ENCODE measurements at places on chromosomes 1 and 21.

DNA sequence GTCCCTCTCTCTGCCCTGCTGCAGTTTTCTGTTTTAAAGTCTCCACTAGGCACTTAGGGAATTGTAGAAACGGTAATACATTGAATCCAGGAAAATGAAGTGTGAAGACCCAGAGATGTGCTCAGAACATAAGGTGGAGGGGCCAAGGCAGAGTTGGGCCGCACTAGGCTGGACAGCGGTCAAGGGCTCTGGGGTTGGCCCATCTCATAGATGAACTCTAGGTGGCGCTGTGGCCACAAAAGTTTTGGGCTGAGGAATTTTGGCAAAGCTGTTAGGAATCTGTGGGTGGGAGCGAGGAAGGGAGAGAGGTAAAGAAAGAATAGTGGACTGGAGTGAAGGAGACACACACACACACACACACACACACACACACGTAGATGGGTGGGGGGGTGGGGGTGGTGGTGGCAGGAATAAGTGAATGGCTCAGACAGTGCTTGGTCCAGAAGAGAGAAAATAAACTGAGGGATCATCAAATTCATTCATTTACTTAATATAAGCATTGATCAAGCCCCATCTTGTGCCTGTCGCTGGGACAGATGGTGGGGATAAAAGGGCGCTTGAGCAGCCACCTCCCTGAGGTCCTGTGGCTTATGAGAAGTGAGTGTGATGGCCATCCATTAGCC, 258.5 kb downstream of the TRABD2B start:
- no peak for DNase-seq

GRCh38 chr1:21051177-21051825, 125.4 kb downstream of the EIF4G3 start:
- no peak for DNase-seq

- no peak for DNase-seq
Measured at GRCh38 chr1:234373959-234374254, 651 bp downstream of the COA6 start.

DNA sequence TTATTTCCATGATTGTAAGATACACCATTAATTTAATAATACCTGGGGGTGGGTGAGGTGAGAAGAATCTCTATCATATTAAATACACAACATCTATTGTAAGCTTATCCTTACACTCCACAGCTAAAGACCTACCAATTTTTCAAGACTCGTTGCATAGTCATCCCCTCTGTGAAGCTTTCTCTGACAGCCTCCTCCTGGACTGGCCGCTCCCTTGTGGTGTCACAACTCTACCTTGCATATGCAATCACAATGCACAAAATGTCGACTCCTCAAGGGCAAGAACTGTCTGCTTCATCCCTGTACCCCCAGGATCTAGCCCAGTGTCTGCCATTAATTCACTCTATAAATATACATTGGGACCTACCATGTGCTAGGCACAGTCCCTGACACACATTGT, 2.4 kb upstream of the PTGFRN start:
- DNase-seq: no peak

DNA sequence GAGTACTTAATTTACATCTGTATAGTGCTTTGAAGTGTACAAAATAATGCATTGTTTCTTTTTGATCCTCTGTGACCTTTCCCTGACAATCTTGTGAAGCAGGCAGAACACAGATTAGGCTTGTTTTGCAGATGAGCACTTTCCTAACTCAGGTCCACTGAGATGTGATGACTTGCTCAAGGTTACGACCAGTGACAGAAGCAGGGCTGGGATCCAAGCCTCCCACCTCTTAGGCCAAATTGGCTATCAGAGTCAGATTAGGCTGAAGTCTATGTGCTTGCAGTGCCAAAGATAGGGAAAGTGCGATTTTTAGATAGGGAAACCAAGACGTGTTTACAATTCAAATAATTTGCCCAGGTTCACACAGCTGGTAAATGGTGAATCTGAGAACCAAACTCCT, 147.3 kb downstream of the OMA1 start:
- no peak for DNase-seq

DNA sequence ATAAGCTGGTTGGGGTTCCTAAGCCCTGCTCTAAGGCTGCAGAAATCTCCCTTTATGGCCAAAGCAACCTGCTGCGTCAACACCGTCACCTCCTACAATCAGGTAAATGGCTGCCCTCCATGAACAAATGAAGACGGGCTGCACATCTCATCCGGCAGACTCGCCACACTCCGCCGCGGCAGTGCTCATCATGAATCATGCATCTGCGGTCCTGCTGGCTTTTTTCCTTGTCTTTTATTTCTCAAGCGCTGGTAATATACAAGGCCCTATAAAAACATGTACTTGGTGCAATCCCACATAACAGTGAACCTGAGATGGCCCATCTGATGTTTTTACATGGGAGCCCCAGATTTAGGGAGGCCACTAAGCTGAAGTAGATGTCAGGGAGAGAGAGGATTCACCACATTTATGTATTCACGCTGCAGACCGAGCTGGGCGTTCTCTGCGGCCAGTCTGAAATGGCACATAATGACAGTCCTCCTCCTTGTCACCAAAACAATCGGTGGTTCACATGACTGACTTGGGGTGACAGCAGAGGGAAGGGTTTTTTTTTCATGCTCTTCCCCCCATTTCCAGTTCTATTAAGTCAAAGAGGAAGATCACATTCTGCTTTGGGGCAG, 91.6 kb downstream of the KAZN start:
- no peak for DNase-seq

- DNase-seq: no peak
Measured at GRCh38 chr1:3097231-3097630, 28.2 kb downstream of the PRDM16 start.

- DNase-seq: no peak
Measured at GRCh38 chr1:248792342-248792741, 33.4 kb downstream of the SH3BP5L start.

DNA sequence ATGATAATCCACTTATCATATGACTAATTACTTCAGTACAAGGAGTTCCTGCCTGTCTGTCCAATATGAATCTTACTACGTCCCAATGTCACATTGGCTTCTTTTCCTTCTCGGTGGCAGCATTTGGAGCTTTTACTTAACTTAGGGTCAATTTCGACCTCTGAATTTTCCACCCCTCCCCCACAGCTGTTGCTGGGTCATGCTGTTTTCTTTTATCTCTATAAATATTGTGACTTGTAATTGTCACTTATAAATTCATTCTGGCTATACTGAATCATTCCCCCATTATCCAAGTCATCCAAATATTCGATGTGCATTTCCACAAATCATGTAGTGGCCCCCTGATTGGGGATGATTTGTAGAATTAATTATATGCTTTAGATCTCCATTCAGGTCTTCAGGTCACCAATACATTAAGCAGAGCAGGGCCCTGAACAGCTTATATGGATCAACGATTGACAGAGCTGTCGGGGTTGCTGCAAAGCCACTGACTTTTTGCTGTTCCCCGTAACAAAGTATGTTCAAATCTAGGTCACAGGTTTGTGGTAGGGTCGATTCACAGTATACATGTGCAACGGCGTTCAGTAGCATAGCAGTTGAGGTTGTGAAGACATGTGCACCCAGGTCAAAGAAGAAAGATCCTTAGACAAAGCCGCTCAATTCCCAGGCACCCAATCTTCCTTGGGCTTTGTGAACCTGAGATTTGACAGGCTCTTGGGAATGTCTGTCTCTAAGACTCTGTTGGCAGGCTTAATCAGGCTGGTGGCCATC, 18.3 kb upstream of the RNU1-4 start:
- no peak for DNase-seq

- DNase-seq: no peak
Measured at GRCh38 chr21:34170886-34171285, 97.5 kb downstream of the MRPS6 start.

GRCh38 chr1:209046935-209047334, 536.6 kb upstream of the CAMK1G start:
- DNase-seq: no peak

GRCh38 chr1:61081686-61082310, 563 bp upstream of the NFIA start:
- no peak for DNase-seq

- DNase-seq: no peak
Measured at GRCh38 chr1:159266832-159267231, 35.3 kb upstream of the FCER1A start.

DNA sequence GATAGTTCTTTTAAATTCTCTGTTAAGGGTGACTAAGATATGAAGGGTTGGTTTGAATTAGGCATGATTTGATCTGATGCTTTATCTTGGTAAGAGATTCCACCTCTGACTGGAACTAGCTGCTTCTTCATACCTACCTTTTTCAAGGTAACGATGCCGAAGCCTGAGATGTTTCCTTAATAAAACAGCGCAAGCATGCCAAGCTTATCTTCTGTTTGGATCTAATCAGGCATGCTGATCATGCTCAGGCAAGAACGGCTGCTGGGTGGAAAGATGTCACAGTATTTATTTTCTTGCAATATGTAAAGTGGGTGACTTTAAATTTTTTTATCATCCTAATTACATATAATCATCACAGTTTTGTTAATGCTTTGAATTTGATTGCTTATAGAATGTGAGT, 148.7 kb downstream of the ADGRL2 start:
- no peak for DNase-seq

DNA sequence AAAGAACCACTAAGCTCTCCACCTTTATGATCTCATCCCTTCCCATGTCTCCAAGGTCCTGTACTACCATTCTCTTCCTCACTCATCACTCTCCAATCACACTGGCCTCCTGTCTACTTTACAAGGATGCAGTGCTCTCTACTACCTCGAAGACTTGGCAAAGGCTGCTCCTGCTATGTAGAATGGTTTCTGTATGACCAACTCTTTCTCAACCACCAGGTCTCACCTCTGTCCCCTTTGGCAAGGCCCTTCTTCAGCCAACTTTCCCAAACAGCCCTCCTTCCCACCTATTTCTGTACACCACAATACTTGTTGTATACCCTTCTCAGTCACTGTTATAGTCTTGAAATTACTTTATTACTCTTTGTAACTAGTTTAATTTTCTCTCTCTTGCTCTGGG, 41.2 kb downstream of the FYB2 start:
- no peak for DNase-seq

Data from cortex of kidney (tissue), 1 donor.